Right ventricle myocardium superior (tissue), 1 donor: ENCODE measurements at places on chromosomes 6 and 20.

DNA sequence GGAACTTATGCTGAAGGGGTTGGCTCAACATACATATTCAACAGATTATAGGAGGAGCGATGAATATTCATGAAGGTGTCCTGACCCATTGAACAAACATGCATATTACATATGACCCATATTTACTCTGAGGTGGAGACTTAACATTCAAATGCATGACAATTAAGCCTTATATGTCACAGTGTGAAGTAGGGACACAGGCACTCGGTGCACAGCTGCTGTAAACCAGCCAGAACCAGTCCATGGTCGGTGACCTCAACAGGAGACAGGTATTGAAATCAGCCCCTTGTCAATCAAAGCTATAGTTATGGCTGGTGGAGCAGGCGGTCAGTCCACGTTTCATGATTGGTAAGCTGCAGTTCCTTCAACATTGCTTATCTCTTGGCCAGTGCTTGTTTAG is 347.3 kb downstream of the THBS2 start:
- DNase-seq: no peak

DNA sequence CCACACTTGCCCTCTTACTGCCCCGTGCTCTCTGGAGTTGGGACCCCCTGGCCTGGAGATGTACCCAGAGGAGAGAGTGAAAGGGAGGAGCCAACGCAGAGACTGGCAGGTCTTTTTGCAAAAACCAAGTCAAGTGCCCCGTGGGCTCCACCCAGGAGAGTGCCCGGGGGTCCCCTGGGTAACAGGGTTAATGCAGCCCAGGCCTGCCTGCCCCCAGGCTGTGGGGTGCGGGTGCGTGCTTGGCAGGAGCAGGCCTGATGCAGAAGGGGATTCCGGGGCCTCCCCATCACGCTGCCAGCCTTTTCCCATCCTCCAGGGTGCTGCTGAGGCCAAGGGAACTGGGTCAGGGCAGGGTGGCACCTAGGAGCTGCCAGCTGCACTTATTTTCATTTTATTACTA is 184.4 kb downstream of the ERMARD start:
- DNase-seq: no peak

DNA sequence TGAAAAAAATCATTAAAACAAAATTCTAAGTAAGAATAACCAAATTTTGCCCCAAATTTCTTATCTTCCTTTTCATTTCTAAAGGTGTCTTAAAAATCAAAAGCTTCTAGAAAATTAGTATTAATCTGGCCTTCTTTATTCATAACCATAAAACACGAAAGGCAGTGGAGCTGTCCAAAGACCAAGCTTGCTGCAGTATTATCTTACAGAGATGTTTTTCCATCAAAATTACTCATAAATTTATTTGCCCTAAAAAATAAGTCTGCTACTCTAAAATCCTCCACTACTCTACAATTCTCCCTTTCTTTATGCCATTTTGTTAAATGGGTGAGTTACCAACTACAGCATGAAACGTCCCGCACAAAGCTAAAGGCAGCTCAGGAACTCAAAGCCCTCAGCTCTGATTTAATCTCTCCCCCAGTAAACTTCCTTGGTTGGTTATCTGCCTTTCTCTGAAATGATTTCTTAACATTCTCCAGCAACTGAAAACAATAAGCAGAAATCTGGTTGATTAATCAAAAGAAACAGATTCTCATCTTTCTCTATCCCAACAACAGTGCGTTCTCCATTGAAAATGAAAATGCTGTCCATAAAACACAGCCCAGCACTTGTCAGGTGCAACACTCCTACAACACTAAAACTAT is 2.1 kb downstream of the USP49 start:
- no peak for DNase-seq

DNA sequence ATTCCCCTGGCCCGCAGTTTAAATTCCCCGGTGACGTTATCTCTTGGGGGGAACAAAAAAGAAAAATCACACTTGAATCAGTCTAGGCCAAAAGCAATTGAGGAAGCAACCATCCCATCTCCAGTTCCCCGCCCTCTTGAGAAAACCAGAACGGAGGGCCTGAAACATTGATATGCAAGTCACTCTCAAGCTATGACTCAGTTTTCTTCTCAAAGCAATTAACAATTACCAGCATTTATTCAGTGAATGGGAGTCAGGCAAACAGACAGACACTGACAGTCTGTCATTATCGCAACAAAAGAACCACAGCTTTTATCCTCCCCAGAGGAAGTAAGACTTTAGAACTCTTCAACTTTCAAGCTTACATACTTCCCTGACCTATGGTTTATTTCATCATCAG is 100.9 kb downstream of the OPRM1 start:
- no peak for DNase-seq

DNA sequence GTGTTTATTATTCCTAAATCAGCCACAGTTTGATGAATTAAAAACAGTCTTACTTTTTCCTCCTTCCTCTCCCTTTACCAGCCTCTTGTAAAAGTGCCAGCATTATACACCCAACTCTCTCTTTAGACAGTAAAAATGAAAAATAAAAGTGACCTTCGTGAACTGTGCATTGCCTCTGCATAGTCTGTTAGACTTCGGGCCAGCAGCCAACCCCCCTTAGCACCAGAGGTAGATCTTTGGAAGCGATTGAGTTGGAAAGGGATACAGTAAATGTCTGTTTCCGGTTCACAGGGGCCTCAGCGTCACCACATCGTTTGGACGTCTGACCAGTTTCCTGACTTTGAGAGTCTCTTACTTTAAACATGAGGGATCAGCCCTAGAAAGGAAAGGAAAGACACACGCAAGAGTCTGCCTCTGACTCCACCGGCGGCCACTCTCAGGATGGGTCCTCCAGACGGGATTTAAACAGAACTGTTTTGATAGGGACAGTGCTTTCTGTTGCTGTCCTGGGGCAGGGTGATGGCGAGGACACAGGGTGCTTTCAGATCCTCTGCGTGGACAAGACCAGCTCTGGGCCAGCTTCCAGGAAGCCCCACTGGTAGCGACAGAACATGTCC is 206.6 kb upstream of the PREP start:
- peak; percentile 47 for DNase-seq

DNA sequence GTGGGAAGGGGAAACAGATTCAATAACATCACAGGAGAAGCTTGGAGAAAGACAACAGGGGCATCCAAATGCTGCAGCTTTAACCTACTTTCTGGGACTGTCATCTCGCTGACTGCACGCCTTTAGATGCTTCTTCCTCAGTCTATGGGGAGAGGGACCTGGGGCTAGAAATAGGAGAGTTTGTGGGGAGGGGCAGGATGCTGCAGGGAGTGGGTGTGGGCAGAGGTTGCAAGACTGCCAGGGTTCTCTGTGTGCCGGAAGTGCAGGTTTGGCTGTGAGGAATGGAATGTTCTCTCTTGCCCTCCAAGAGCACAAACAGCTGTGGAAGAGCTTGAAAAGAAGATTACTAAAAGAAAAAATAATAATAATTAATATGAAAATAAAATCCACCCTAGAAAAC is 93.2 kb downstream of the FOXO3 start:
- peak; percentile 79 for DNase-seq

DNA sequence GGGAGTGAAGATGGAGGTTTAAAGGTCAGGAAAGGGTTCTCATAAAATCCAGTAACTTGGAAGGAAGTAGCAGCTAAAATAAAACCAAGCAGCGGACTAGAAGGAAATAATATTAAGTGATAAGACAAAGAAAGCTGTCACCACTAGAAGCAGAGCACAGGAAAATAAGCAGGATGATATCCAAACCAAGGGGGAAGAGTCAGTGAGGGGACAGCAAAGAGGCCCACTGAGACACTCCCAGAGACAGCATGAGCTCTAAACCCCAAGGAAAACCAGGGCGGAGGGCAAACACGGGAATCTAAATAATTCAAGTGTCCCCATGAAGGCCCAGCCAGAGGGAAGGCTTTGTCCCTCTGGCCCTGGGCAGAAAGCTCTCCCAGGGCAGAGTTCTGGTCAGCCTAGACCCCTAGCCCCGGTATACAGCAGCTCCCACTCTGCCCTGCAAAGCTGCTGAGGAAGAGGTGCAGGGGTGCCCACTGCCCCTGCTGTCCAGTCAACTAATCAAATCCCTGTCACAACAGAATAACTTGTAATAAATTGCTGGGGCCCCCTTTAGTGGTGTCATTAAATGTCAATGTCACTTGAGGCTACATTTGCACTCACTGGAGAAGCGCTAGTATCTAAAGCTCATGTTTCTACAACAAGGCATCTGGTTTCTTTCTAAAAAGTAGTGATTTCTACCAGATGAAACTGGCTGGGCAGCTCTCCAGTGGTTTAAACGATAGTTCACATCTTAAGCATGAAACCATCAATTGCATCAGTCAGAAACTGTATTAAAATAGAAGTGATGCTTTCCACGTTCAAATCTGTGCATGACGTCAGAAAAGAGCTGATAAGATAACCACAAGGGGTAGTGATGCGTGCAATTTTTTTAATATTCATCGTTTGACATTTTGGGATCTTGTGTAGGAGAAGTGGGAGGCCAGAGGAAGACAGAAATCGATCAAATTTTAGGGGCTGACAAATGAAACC is 13.6 kb downstream of the PDE10A start:
- no peak for DNase-seq

DNA sequence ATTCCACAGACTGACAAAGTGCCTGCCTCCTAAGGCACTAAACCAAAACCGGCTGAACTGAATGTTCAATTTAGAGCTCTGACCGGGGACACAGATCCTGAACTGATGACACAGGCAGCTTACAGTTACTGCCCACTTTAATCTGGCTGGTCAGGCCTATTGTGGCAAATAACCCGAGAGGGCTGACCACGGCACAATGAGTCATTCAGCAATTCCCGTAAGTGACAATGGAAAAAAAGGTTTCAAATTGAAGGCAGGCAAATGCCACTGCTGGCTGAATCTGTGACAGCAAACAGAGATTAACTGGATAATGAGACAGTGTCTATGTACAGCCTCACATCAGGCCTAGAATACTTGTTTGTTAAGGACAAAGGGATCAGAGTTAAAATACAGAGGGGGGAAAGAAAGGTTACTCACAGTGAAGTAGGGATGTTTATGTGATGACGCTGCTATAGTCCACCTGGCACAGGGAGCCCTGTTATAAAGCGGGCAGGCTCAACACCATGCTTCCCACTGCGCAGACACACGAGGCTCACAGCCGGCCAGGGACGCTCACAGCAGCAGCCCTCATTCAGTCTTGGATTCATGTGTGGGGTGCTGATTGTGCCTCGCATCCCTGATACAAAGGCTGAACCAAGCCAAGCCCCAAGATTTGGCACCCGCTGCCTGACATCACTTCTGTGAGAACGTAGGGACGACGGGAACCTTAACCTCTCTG is 54.4 kb downstream of the RTN4IP1 start:
- DNase-seq: no peak

GRCh38 chr20:23094927-23095326 is 8.8 kb upstream of the CD93 start:
- no peak for DNase-seq

DNA sequence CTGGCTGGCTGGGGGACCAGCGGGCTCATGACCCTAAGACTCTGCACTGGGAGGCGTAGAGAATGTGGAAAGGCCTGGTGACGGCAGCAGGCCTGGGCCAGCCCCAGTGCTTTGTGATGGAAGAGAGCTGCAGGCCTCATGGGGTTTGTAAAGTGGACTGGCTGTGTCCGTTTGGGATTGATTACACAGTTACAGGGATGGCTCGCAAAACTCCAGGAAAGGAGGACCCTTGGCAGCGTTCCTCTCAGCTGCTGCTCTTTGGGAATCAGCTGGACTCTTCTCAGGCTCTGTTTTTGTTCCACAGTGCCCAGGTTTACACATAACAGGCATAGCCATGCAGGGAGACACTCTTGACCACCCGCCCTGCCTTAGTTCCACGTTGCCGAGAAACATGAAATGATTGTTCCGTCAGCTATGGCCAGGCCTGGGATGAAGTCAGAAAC is 89.0 kb downstream of the SLX4IP start:
- peak; percentile 64 for DNase-seq

GRCh38 chr20:62360854-62361798 is 6.0 kb downstream of the LAMA5 start:
- peak; percentile 62 for DNase-seq

GRCh38 chr6:14211562-14211942 is 94.0 kb downstream of the CD83 start:
- peak; percentile 80 for DNase-seq

DNA sequence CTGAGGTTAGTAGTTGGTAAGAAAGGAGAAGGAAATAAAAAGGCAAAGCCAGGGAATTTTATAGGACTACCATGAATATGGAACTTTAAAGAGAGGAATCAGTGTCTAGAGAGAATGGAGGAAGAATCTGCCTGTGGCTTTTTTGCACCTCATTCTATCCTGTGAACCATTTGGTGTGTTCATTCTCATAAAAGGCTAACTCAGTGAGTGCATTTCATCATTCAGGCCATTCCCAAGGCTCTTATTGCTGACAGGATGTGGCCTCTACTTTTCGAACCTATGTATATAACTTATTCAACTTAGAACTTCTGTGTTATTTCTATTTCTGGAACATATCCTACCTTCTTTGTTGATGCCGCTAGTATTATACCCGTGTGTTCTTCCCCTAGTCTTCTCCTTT is 27.1 kb downstream of the HSF2 start:
- no peak for DNase-seq

GRCh38 chr6:119384444-119384843 is 34.9 kb upstream of the MAN1A1 start:
- no peak for DNase-seq

DNA sequence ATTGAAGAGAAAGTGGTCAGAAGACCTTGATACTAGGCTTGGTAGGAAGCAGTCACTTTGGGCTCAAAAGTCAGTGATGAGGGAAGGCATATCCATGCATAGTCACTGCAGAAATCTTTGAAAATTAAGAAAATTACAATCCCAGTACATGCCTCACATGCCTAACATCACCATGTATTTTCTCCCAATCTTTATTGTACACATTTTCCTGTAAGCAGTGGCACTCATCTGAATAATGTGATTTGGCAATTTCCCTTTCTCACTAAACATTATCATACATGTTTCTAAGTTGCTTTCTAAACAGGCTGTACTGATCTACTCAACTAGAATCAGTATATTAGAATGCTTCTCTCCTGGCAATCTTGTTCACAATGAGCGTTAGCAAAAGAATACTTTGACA is 280.7 kb upstream of the SUPT3H start:
- DNase-seq: no peak

- no peak for DNase-seq
Observed at GRCh38 chr20:33163856-33164762, 3.9 kb upstream of the BPIFA2 start.

DNA sequence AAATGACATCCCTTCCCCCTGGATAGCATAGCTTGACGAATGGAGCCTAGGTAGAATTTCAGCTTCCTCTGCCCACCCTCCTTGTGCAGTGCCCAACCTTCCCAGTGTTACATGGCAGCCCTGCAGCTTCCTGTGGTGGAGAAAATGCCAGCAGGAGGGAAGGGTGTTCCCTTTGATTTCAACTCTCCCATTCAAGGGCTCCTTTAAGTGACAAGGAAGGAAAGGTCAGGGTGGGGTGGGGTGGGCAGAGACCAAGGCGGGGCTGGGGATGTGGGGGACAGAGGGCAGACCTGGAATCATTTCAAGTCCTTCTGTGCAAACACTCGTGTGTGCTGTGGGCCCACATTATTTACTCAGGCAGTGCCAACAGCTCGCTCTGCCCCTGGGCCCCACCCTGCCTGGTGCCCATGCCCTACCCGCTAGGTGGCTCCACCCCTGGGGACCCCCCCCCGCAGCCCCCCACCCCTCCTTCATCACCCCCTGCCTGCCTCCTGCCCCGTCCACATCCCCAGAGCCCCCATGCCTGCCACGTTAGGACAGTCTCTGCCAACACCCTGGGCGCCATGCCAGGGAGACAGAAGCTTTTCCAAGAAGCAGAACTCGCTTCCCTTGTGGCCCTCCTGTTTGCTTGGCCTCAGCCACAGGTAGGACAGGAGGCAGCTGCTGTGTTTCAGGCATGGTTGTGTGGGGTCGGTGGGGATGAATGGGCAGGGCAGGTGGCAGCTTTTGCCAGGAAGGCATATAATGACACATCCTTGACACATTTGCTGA is 9.4 kb downstream of the SPDEF start:
- DNase-seq: peak; percentile 72
